Stimulated activated CD8-positive, alpha-beta memory T cell treated with anti-CD3 and anti-CD28 coated beads, Interleukin-7, amount 100 ng/mL, for 1 hour (primary cell): ENCODE measurements at places on chromosomes 12 and 14.

- DNase-seq = no peak
Measured at GRCh38 chr12:111175396-111176094, 193.3 kb downstream of the PHETA1 start.

- no peak for DNase-seq
Measured at GRCh38 chr14:33948145-33948868, 2.6 kb downstream of the EGLN3 start.

- no peak for DNase-seq
Measured at GRCh38 chr12:69334158-69334557, 14.0 kb upstream of the LYZ start.

GRCh38 chr12:16604596-16605252 lies 1.2 kb downstream of the LMO3 start:
- no peak for DNase-seq

DNA sequence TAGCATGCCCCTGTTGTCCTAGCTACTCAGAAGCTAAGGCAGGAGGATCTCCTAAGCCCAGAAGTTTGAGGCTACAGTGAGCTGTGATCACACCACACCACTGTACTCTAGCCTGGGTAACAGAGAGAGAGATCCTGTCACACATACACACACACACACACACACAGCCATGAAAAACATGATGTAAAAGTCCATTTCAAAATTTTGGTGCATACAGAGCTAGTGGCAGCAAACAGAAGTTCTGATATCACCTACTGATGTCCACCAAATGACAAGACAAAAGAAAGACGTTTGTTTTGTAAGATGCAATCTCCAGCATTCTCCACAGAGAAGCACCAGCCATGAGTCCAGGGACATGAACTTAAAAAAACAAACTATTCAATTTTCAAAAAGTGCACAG lies 15.9 kb downstream of the AREL1 start:
- DNase-seq = no peak

DNA sequence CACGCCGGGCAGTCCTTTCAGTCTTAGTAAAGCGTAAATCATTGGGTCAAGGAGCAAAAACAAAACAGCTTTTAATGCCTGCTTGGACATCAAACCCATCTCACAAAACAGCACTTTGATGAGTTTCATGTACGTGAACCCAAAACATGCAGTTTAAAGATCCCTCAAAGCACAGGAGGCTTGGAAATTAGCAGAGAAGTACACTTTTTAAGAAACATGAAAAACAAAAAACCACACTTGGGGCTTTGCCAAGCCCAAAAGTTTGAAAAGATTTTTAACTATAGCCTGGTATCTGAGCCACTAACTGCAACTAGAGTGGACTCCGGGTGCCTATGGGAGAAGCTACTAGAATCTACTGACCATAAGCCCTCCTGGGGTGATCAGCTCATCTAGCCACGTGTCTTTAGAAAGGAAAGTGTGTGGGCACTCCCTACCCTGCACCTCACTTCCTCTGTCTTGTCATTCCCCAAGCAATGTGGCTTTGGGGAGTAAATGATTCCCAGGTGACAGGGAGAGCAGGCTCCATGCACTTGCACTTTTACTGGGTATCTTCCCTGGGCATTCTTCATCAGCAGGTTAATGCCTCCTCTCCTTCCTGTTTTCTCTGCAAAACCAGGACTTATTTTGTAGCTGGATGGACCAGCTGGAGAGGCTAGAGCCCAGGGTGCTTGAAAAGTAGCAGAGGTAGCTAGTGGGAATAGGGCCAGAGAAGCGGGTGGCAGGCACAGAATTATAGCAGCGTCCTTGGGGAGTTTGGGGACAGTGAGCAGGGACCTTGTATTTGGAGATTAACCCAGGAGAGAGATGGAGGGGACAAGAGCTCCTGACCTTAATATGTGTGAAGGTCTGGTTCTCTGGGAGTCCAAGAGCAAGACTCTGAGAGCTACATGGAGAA lies 339.3 kb downstream of the BCL11B start:
- DNase-seq = no peak

GRCh38 chr12:100348657-100349454 lies 8.0 kb upstream of the SLC17A8 start:
- no peak for DNase-seq

GRCh38 chr14:92460916-92461579 lies 52.5 kb upstream of the RIN3 start:
- no peak for DNase-seq

GRCh38 chr12:79451365-79451764 lies 239.4 kb downstream of the PAWR start:
- no peak for DNase-seq

- no peak for DNase-seq
Measured at GRCh38 chr14:25574628-25575325, 524.8 kb upstream of the STXBP6 start.

DNA sequence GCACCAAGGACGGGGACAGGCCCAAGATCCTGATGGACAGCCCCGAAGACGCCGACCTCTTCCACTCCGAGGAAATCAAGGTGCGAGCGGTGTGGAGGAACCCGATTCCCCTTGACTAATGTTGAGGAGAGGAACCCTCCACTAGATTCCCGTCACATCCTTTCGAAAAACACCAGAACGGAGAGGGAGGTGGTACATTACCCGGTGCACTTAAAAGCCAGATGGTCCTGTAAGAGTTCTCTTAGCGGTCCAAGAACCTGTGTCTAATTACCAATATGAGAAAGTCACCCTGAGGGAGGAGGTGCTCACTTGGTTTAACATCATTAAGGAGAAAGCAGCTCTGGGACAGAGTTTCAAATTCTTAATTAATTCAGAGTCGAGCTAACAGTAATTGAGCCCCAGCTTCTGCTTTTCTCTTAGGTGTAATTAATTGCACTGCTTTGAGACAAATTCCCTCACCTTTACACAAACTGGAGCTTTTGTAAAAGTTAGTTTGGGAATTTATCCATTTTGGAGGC lies 450 bp downstream of the PRKAB1 start:
- no peak for DNase-seq

DNA sequence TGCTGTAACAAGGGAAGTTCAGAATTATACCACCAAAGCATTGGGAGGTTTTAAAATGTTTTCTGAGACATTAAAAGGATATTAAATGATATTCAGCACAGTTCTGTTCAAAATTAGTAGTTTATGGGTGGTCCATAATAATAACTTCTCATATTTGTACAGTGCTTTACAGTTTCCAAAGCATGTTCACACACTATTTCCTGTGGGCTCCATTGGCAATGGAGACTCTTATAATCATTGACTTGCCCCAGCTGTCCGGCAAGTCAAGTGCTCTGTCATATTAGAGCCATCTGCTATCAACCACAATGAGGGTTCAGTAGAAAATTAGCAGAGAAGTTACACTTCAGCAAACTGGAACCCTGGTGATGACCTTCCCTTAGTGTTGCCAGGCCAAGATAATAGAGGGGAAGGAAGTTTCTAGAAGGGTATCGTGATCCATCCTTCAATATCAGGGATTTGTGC lies 526.6 kb upstream of the CCDC196 start:
- DNase-seq = no peak

DNA sequence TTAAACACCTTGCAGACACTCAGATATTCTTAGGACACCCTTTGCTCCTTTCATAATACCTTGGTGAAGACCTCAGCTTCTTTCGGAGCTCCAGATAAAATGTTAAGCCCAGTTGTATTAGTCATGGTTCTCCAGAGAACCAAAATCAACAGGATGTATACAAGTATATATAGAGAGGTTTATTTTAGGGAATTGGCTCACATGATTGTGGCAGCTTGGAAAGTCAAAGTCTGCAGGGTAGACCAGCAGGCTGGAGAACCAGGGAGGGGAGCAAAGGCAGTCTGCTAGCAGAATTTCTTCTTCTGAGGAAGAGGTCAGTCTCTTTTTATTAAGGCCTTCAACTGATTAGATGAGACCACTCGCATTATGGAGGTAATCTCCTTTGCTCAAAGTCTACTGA lies 6.9 kb upstream of the IGF1 start:
- DNase-seq = no peak

DNA sequence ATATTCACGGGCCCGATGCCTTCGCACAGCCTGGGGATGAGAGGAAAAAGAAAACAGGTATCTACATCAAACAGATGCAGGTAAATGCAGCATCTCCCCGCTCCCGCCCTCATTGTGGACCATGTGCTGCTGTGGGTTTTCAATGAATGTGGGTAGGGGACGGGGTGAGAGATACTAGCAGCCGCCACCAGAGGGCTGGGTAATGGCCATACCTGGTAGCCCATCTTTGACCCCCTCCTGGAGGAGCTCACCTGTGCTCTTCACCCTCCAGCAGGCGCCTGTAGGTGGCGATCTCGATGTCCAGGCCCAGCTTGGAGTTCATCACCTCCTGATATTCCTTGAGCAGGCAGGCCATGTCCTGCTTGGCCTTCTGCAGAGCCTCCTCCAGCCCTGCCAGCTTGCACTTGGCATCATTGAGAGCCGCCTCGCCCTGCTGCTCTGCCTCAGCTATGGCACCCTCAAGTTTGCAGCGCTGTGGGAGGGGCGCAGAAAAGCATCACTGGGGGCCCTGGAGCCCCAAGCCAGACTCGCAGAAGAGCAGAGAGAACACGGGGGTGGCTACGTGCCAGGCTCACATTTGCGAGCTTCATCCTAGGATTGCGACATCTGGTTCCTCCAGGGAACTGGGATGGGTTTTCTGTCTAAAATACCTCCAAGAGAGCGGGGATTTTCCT lies 10.2 kb downstream of the KRT82 start:
- no peak for DNase-seq

DNA sequence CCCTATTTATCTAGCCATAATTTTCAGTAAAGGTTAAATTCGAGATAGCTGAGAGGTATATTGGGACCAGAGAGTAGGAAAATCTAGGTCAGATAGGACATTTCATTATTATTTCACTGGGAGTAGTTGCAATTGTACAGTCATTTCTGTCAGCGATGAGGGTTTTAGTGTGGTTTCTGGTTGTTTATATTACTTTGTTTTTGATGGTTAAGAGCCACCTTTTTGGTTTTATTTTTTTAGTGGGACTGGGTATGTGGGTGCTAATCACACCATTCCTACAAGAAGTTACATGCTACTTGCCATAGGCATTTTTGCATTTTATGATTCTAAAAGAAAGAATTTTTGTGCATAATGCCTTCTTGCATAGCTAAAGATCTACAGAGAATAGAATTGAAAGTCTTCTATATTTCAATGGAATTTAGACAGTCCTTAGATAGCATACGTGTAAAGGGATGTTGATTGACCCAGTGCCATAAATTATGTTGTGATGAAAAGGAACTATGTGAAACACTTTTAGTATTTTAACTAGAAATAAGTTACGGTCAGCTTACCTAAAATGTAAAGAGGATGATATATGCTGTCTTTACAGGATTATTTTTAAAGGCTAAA lies 85.2 kb downstream of the KTN1 start:
- no peak for DNase-seq

DNA sequence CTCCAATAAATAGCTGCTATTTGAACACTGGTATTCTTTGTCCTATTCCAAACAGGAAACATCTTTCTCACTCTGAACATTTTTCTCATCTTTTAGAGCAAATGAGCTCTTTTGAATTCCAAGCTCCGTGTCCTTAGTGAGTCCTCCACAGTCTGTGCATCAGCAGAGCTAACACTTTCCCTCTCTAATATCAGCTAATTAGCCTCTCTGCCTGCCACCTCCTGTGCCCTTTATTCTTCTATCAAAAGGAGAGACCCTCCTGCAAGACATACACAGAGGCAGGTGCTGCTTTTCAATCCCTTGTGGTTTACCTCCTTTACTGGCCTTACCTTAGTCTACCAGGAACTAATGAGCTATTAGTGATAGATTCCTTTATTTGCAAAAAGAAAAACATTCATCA lies 178.5 kb downstream of the SLC35F4 start:
- DNase-seq = no peak

DNA sequence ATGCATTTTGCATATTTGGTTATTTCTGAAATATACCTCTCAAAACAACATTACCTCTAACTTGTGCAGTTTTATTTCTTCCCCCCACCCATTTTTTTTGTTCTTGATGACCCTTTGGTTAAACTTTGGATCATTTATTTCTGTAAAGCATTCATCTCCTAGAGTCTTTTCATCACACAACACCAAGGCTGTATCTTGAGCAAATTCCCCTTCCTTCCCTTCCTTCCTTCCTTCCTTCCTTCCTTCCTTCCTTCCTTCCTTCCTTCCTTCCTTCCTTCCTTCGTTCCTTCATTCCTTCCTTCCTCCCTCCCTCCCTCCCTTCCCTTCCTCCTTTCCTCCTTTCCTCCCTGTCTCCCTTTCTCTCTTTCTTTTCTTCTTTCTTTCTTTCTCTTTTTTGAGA lies 43.8 kb upstream of the PPP1R12A start:
- no peak for DNase-seq

- DNase-seq = no peak
Measured at GRCh38 chr12:5332551-5332950, 99.4 kb upstream of the NTF3 start.

GRCh38 chr12:24750263-24750662 lies 198.6 kb downstream of the BCAT1 start:
- DNase-seq = no peak

DNA sequence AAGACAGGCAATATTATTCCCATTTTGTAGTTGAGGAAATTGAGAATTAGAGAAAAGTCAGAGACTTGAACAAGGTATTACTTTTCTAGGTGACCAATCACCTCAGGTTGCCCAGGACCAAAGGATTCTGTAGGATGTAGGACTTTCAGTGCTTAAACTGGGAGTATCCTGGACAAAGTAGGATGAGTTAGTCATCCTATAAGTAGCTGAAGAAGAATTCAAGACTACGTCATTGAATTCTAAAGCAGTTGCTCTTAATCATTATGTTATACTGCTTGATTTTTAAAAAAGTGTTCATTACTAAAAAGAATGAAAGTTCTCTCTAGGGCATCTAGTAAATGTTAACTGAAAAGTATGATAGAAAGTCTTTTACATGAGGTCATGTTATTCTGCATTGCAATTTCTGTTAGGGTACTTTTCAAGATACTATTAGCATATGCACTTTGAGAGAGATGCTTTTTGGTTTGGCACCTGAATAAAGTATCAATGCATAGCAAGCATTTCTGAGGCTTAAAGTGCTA lies 101.7 kb downstream of the RTN1 start:
- DNase-seq = no peak

DNA sequence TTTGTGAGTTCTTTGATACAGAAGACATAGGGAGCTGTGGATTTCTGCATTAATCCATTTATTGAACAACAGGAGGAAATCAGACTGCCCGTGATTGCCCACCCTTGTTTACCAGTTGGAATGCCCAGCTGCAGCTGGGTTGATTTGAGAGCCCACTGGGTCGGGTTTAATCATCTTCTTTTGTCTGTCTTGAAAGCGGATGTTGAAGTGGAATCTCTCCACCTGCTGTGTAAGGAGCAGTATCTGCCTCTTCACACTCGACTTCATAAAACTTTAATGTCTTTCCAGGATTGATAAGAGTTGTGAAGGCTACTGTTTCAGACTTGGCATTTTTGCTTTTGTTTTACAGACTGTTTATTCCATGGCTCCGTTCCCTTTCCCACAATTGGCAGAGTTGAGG lies 39.9 kb downstream of the TBC1D30 start:
- DNase-seq = no peak
